ENCODE measurements at places on chromosomes 2 and 18.

DNA sequence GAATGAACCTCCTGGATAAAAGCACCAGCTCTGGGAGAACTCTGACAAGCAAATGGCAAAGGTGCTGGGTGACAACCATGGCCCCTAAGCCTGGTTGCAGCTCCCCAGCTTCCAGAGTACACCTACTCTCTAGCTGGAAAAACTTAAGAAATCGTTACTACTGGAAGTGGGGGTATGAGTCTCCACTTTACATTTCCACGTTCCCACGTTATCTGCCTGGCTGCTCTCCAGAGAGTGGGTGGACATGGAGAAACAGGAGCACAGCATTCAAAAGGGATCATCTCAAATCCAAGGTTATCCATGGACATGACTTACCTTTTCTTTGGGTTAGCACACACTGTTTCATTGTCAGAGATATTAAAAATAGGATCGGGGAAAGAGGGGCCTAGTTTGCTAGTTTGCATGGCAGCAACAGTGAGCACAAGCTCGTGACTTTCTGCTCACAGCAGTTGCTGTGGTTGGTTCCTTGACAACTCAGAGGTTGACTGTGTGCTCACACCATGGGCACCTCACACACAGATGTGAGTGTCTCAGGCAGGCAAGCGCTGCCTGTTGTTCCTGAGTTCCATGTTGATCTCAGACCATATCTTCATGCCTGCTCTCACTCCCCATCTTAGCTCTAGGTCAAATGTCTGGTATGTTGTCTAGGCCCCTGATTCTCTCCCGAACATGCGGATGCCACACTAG, 32.5 kb downstream of the PTPN18 start:
- DNase-seq = no peak

- no peak for DNase-seq
Measured at GRCh38 chr2:38815936-38816335, 37.9 kb downstream of the GEMIN6 start.

GRCh38 chr2:203122317-203122986, 107.8 kb downstream of the NBEAL1 start:
- no peak for DNase-seq

DNA sequence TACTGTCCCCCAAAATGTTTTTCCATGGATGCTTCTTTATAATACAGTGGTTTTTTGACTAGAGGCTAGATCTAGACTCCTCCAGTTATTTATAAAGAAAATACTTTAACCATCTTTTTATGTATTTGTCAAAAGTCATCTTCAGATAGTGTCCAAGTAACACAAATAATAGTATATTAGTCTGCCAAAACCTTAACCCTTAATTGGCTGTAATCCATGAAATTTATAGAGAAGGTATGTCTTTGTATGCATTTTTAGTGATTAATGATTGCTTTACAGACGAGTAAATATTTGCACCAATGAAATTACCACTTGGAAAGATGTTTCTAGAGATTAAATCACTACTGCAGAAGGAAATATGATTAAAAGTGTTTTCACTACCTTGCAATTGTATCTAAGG, 451.8 kb upstream of the NRXN1 start:
- DNase-seq = no peak

DNA sequence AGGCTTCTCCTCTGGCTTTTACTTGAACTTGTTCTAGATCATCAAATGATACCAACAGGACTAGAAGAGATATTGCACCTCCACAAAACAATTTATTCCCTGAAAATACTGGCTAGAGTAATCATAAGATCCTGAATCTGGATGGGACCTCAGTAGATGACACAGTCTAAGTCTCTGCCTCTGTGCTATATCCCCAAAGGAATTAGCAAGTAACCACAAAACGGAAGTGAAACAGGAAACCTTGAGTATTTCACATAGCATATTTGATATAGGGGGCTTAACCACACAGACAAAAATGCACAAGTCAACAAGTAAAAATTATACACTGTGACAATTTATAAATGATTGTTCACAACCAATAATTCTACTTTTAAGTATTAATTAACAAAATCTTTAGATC, 456.9 kb upstream of the TNP1 start:
- DNase-seq = no peak

- DNase-seq = peak; percentile 5
Measured at GRCh38 chr2:127107622-127107999, 657 bp upstream of the BIN1 start.

DNA sequence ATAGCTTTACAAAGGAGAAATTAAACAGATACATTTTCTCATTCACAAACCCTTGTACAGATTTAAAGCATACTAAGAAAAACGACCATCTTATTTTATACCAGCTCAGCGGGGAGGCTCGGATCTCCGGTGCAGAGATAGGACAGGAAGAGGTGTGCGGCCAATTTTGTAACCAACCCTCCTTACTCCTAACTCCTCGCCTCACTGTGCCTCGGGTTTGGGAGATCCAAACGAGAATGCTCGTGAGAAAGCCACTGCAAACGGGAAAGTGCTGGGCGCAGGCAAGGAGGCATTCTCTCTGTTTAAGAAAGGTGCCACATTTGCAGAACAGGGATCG, 1.2 kb downstream of the KDSR start:
- DNase-seq = peak; percentile 26

DNA sequence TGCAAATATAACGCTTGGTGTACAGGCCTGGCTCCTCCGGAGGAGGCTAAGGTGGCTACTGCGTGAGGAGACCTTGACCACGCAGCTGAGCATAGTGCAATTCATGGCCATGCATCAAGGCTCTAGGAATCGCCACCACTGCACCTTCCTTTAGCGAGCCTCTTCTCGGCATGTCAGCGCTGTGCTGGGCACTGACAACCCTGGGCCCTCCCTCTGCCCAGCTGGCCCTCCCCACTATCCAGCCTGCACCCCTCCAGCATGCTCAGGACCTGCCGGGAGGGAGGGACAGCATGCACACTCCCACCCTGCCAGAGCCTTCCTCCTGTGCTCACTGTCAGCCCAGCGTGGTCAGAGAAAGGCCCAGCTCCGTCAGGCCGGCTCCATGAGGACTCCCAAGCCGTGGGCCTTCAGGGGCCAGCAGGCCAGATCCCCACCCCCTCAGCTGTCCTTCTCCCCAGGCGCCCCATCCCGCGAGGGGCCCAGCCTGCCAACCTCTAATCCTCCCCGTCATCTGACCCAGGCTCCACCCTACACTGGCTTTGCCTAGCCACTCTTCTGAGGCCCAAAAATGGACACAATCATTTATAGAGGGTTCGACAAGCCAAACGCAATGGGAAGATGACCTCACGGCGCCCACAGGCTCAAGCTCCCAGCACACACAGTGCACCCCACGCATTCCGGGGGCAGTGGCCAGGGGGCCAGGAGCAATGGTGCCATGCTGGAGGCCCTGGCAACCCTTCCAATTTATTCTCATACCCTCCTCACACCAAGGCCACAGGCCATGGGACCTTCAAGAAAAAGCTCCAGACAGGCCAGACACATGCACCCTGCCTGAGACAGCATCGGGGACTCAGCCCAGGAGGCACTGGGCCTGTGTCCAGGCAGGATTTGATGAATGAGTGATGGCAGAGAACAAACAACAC, 3.5 kb downstream of the BIN1 start:
- DNase-seq = no peak

DNA sequence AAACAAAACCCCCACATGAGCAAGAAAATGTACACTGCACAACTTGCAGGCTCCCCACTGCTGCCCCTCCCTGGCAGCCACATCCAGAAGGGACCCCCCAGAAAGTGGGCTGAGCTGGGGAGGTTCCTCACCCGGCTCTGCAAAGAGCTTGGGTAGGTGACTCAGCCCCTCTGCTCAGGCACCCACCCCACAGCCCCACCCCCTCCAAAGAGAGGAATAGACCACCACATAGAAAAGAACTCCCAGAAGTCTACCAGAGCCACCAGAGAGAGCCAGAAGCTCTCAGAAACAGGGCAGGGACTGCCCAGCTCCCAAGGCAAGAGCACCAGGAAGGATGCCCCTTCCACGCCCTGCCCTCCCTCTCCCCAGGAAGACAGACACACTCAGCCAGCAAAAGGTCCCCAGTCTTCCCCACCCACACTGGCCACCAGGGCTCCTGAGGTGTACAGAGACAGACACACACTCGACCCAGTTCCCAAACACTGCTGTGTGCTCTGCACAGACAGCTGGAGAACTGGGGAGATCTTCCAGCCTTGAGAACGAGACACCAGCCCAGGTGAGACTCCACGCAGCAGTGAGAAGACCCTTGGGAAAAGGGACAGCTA, 28.2 kb downstream of the BIN1 start:
- no peak for DNase-seq

DNA sequence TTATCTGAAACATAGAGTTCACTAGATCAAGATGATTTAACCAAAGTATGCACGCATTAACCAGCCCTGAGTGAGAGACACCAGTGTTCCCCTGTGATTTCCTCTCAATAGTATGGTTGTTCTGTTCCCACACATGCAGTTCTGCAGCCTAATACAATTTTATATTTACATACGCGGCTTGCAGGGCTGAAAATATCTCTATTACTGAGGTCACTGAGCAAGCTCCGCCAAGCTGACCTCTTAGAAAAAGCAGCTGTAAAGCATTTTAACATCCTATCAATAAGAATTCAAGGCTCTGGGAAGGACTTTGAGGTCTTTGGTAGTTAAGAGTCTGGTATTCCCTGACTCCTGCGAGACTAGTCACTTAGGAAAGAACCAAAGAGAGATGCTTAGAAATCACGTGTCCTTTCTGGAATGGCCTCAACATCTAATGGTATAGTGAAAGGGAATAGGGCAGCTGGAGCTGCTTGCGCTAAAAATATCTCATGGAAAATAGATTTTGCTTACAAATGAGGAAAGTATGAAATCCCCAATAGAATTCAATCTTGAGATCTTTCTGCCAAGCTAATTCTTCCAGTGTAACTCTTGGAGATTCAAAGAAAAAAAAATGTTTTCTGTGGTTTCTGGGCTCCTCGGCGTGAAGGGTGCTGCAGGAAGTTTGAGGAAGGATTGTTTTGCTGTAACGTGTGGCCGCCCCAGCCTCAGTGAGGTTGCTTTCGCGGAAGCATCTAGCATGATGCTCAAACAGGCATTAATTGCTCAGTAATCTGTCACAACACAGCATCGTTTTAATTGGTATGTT, 59.2 kb downstream of the DOCK10 start:
- no peak for DNase-seq

GRCh38 chr18:31451625-31452024, 4.1 kb downstream of the DSG3 start:
- DNase-seq = no peak

DNA sequence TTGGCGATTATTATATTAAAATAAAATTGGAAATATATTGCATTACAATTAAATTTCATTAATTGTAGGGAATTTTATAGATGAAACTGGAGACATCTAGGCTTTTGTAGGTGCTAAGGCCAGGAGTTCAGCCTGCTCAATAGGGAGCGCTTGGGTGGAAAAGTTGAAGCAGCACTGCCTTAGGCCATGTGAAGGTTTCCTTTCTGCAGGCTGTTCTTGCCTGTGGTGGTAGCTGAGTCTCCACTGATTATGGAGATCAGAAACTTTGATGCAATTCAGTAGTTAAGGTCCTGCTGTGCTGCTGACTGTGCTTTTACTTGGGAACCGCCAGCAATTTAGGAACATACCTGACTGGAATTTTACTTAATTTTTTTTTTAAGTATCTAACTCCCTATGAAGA, 179.9 kb upstream of the BOD1L2 start:
- DNase-seq = no peak

DNA sequence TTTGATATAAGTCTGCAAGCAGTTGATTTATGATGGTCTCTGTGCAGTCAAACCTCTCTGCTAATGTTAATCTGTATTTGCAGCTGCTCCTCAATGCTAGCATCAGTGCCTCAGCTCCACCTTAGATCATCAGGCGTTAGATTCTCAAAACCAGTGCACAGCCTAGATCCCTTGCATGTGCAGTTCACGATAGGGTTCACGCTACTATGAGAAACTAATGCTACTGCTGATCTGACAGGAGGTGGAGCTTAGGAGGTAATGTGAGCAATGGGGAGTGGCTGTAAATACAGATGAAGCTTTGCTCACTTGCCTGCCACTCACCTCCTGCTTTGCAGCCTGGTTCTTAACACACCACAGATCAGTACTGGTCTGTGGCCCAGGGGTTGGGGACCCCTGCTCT, 18.4 kb downstream of the RBKS start:
- no peak for DNase-seq

DNA sequence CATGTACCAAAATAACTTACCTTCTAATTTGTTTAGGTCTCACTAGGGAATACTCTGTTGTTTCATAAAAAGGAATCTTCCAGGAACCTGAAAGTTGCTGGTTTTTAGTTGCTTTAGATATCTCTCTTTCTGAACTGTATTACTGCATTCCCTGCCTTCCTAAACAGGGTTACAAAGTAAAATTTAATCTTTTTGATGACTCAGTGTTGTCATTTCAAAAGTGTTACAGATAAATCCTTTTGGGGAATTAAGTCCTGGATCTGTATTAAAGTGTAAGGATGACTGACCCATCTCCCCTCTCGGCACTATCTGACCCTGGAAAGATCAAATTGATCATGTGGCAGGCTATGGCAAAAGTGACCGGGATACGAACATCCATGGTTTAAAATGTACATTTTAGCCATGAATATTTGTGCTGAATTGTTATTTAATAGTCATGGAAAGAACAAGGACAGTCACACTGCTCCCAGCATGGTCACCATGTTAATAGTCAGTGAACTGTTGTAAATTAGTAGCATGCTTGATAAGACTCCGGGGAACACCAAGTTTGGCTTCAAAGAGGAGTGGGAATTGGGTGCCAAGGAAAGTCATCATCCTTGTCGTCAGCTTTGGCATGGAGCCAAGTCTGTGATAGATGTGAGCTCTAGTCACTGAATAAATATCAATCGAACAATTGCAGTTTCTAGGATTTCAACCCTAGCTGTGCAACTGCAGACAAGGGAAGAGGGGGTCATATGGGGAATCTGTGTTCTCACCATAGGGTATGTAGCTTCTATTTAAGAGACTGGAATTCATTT, 4.2 kb downstream of the PLEKHA3 start:
- DNase-seq = peak; percentile 33

GRCh38 chr18:37383846-37384595, 181.6 kb downstream of the CELF4 start:
- DNase-seq = peak; percentile 43

DNA sequence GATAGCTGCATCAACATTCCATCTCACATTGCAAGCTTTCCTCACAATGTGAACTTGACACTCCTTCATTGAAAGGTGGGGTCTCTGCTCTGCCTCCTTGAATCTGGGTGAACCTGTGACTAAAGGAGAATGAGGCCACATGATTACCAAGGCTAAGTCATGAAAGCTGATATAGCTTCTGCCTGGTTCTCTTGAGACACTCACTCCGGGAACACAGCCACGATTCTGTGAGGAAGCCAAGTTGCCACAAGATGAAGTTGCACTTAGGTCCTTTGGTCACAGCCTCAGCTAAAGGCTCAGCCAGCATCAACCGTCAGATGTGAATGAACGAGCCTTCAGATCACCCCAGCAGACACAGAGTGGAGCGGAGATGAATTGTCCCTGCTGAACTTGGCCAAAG, 94.7 kb upstream of the FAM136A start:
- no peak for DNase-seq

- no peak for DNase-seq
Measured at GRCh38 chr18:74153377-74153776, 5.1 kb downstream of the TIMM21 start.
